ENCODE measurements at places on chromosomes 7 and 10.

- DNase-seq = no peak
These were observed 290.2 kb upstream of the GHITM start for GRCh38 chr10:83849150-83849549.

- no peak for DNase-seq
These were observed 211.4 kb downstream of the MDFIC start for GRCh38 chr7:115133248-115133647.

DNA sequence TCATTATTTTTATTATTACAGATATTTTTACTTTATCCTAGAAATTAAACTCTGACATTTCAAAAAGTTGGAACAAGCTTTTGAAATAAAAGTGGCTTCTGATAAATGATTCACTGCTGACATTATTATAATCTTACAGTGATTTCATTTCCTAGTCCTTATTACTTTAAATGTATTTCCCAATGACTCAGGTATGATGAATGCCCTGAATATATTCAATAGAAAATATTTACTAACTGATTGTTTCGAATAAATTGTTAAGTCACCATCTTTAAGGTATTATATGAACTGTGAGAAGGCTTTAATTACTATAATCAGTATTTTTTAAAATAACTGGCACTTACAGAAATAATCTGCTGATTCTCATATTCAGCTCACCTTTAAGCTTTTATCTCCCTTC is 21.6 kb downstream of the DKK1 start:
- no peak for DNase-seq

DNA sequence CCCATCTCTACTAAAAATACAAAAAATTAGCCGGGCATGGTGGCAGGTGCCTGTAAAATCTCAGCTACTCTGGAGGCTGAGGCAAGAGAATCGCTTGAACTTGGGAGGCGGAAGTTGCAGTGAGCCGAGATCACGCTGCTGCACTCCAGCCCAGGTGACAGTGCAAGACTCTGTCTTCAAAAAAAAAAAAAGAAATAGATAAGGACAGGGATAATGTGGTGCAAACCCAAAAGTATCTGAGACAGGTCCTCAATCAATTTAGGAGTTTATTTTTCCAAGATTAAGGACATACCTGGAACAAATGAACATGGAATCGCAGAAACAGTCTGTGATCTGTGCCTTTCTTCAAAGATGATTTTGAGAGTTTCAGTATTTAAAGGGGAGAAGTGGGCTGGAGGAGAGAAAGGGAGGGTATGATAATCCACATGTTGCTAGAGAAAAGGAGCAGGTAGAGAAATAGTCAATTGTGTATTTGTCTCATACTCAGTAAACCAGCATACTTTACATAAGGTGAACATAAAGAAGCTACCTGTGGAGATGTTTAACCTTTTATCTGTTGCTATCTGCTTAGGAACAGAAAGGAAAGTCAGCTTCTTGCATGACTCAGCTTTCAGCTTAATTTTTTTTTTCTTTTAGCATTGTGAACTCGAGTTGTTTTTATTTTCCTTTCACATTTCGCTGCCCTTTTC is 4.9 kb upstream of the MTPN start:
- no peak for DNase-seq

DNA sequence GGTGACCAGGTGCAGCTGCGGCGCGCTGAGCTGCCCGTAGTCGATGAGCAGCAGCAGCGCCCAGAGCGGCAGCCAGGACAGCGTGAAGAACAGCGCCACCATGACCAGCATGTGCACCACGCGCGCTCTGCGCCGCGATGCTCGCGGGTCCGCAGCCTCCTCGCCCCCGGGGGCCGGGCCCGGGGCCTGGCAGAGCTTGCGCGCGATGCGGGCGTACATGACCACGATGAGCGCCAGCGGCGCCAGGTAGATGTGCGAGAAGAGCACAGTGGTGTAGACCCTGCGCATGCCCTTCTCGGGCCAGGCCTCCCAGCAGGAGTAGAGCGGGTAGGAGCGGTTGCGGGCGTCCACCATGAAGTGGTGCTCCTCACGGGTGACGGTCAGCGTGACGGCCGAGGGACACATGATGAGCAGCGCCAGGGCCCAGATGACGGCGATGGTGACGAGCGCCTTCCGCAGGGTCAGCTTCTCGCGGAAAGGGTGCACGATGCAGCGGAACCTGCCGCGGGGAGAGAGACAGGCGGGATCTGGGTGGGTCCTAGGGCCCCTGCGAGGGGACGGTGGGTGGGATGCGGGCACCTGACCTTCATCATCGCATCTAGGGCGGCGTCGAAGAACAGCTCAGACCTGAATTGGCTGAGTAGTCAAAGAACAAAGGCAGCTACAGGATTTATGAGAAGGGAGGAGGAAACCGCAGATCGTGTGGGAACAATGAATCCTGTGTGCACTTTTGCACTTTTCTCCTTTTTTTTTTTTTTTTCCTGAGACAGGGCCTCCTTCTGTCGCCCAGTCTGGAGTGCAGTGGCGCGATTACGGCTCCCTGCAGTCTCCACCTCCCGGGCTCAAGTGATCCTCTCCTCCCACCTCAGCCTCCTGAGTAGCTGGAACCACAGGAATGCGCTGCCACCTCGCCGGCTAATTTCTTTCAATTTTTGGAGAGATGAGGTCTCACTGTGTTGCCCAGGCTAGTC is 22.4 kb upstream of the PPA1 start:
- DNase-seq = peak; percentile 21

DNA sequence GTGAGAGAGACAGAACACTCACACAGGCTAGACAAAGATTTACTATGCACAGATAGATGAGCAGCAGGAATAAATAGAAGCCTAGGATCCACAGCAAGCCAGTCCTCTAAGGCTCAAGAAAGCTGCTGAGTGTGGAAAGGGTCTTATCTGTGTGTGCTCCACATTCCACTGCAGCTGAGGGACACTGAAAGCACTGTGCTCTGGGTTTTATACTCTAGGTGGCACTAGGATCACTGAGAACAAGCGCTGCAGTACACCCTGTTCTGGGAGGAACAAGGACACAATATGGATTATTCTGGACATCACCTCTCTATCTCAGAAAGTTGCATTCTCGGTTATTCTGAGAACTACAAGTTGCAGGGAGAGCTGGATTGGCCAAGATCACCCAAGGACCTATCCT is 4.9 kb upstream of the KLHL7 start:
- no peak for DNase-seq

GRCh38 chr10:52368725-52369124 is 54.6 kb downstream of the DKK1 start:
- DNase-seq = no peak

GRCh38 chr7:27200761-27201579 is 1.1 kb upstream of the HOXA13 start:
- no peak for DNase-seq

DNA sequence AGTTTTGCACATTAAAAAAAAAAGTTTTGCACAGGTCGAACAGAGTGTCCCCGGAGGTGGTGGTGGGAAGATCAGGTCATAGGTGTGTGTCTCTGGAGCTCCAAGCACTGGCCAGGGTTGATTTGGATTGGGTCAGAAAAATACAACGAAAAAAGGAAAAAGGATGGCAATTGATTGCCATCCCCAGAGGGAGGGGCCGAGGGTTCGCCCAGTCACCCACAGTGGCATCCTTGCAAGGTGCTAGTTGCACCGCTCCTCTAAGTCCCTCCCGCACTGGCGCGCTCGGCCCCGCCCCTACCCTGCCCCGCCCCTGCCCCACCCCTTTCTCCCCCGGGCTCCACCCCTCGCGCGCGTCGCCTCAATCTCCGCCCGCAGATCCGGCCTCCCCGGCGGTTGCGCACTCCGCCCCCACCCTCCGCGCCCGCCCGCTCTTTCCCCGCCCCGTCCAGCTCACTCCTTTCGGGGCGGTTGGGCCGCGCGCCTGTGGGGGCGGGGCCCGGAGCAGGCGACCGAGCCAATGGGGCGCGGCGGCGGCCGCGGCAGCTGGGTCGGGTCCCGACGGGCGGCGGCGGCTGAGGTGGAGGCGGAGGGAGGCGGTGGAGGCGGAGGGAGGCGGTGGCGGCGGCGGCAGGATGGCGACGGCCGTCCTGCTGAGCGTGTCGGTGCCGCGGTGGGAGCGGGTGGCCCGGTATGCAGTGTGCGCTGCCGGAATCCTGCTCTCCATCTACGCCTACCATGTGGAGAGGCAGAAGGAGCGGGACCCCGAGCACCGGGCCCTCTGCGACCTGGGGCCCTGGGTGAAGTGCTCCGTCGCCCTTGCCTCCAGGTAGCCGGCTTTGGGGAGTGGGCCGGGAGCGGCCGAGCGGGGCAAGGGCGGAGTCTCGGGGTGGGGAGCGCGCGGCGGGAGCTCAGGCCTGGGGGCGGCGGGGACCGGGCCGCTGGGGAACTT is 31.5 kb upstream of the ERV3-1 start:
- peak; percentile 95 for DNase-seq

DNA sequence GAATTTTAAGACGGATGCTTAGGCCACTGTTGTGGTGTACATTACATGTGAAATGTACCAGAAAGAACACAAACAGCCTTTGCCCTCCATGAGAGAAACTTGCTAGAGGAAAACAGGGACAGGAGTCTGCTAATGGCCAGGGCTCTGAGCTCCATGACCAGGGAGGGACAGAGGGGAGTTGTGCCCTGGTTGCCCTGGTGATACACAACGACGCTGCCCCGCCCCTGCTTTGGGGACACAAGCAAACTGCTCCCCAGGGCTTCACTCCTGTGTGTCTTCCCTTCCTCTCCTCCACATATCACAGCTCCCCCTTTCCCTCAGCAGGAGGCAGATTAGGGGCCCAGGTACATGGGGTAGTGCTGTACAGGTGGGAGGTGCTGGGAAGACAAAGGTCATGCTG is 36.2 kb downstream of the AMPH start:
- DNase-seq = no peak

DNA sequence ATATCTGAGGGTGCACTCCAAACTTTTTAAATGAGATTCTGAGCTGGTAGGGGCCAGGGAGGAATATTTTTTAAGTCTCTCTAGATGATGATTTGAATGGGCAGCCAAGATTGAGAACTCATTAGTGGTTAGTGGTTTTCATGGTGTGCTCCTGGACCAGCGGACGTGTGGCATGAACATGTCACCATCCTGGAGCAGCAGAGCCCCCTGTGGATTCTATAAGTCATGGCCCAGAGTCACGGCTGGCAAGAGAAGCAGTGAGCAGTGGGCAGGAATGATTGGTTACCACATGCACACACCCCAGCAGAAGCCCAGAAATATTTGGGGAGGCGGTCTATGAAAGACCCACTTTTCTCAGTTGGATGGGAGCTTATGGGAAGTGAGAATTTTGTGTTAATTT is 21.2 kb upstream of the UCN3 start:
- DNase-seq = no peak

DNA sequence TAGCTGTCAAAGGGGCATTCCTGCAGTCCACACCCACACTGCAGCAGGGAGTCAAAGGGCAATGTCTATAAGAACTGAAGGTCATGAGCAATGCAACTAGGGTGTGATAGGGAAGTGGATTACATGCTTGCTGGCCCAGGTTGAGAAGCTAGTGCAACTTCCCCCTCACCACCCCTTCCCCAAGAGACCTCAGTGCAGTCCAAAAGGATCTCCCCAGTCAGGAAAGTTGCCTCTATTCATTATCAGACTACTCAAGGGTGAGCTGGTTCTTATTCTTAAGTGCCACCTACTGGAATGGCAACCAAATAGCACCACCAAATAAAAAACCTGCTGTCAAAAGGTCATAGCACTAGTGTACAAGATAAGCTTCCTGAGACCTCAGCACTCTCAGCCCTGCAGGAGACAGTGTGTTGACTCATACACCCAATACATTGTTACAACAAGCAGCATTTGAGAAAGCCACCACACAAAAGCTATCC is 28.2 kb downstream of the MTERF1 start:
- DNase-seq = no peak

GRCh38 chr10:24177636-24178035 is 31.3 kb upstream of the KIAA1217 start:
- DNase-seq = peak; percentile 36

GRCh38 chr10:79096514-79096913 is 27.7 kb downstream of the ZMIZ1 start:
- no peak for DNase-seq

DNA sequence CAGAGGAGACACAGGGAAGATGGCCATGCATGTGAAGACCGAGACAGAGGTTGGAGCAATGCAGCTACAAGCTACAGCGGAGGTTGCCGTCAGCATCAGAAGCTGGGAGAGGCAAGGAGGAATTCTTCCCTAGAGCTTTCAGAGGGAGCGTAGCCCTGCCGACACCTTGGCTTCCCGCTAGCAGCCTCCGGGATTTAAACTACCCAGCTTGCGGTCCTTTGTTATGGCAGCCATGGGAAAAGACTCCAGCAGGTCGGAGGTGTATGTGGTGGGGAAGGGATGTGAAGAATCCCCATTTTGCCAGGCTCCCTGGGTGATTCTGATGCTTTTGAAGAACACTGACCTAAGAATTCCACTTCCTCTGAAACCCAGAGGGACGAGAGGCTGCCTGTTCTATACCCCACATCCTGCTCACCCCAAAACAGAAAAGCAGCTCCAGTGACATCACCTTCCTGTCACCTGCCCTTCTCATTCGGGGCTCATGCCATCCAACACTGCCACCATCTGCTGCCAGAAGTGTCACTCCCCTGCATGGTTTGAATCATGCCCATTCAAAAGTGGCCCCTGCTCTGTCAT is 3.3 kb upstream of the SEPHS1 start:
- DNase-seq = no peak

- no peak for DNase-seq
These were observed 4.0 kb downstream of the MORN4 start for GRCh38 chr10:97629289-97629688.

DNA sequence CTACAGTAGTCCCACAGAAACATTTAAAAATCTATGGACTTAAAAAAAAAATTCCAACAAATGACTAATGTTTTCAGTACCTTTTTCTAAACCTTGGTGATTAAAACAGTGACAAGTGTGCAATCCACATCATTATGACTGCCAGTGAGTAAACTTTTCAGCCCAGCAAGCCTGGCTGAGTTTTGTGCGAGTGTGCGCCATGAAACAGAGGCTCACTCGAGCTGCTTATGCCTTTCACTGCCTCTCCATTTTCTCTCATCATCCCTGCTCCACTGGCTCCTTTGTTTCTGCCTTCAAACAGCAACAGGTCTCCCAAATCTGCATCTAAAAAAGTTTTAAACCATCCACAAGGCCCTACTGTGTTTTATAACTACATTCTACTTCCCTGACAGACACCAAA is 105.8 kb downstream of the USP6NL start:
- DNase-seq = no peak

DNA sequence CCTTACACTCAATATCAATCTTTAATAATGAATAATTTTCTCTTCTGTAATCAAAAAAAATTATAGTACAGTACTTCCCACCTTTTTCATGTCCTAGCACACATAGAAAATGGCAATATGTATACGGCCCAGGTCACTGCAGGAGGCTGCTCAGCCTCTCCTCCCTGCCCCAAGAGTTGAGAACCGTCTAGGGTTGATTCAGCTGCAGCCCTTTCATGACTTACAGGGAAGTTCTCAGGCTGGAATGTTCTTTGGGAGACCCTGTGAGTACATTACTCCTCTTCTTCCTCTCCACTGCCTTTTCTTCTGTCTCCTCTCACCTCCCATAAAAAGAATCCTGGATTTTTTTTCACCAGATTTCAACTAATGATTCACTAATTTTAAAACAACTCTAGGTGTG is 180.0 kb downstream of the HDAC9 start:
- DNase-seq = no peak

- no peak for DNase-seq
These were observed 23.2 kb downstream of the PLAC9 start for GRCh38 chr10:80155696-80156215.

Measured in fibroblast of skin of abdomen (primary cell).